Sigmoid colon (tissue), 7 donors: ENCODE measurements at places on chromosomes 12 and 14.
A peak's percentile ranks its signal among the peaks of the same experiment; 100 is the strongest.

DNA sequence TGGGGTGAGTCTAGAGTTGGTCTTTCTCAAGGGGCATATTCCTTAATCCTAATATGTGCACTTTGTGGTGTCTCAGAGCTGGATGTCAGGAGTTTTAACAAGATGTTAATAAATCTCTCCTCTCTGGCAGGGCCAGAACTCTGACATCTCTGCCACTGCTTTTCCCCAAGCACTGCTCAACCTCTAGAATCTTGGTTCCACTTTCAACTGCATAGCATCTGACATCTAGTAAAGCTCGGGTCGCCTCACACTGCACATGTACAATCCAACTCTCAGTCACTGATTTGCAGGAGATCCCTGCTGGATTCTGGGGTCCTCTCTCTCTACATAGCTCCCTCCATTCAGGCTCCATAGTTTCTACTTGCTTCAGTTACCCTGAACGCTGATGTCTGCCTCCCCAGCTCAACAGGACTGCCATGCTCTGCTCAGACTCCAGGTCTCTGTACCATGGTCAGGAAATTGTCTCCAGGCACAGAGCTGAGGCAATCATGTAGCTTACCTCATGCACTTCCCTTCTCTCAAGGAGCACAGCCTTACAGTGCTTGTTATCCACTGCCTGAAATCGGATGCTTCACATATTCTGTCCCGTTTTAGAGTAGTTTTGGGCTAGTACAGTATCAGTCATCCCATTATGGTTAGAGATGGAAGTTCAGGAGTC is 1.6 kb downstream of the PTCSC3 start:
- H3K4me1 ChIP-seq = no peaks in the 10 kb centered on the region
- no peak overlapping the region for H3K27ac ChIP-seq
- no peaks in the 10 kb centered on the region for H3K27me3 ChIP-seq
- no peaks in the 10 kb centered on the region for H3K36me3 ChIP-seq
- DNase-seq = no peak

DNA sequence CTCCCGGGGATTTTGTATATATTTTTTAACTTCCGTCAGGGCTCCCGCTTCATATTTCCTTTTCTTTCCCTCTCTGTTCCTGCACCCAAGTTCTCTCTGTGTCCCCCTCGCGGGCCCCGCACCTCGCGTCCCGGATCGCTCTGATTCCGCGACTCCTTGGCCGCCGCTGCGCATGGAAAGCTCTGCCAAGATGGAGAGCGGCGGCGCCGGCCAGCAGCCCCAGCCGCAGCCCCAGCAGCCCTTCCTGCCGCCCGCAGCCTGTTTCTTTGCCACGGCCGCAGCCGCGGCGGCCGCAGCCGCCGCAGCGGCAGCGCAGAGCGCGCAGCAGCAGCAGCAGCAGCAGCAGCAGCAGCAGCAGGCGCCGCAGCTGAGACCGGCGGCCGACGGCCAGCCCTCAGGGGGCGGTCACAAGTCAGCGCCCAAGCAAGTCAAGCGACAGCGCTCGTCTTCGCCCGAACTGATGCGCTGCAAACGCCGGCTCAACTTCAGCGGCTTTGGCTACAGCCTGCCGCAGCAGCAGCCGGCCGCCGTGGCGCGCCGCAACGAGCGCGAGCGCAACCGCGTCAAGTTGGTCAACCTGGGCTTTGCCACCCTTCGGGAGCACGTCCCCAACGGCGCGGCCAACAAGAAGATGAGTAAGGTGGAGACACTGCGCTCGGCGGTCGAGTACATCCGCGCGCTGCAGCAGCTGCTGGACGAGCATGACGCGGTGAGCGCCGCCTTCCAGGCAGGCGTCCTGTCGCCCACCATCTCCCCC is 777 bp downstream of the ASCL1 start:
- H3K4me3 ChIP-seq = peak overlapping the region; percentile 49
- H3K27me3 ChIP-seq = peaks cover 97% of the 10 kb centered on the region
- H3K4me1 ChIP-seq = peaks cover 34% of the 10 kb centered on the region
- no peak overlapping the region for H3K27ac ChIP-seq

DNA sequence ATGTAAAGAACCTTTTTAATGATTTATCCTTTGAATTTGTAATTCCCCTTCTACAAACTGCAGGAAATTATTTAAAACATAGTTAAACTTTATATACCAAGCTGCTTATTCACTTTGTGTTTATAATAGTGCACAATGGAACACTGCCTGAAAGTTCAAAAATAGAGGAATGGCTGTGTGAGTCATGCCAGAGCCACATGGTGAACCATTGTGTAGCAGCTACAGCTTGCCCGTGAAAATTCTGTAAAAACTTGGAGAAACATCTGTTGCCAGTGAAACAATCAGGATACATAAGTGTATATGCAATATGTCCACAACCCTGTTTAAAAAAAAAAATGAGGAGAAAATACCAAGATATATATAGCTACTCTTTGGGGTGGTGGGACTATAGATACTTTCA is 59.5 kb downstream of the VEZT start:
- H3K4me3 ChIP-seq = no peak overlapping the region
- H3K27ac ChIP-seq = no peak overlapping the region
- no peaks in the 10 kb centered on the region for H3K27me3 ChIP-seq
- DNase-seq = no peak

DNA sequence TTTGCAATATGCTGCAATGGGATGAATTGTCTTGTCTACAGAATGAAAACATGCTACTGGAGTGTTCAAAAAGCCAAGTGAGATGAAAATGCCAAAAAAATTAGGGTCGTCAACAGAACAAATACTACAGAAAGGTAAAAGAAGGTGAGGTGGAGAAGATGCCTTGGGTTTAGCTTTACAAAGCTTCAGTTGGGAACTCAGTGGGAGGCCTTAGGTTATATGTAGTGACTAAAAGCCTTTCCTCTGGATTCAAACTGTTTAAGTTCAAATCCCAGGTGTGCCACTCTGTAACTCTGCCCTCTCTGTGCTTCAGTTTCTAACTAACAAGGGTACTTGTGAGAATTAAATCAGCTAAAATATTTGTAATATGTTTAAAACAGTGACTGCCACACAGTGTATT is 84.9 kb upstream of the PDE3A start:
- no peaks in the 10 kb centered on the region for H3K27me3 ChIP-seq
- no peak overlapping the region for H3K4me3 ChIP-seq
- no peak overlapping the region for H3K27ac ChIP-seq
- DNase-seq = no peak
- no peaks in the 10 kb centered on the region for H3K4me1 ChIP-seq

GRCh38 chr12:98162906-98163678 is 352.3 kb upstream of the TMPO start:
- no peak overlapping the region for H3K27ac ChIP-seq
- H3K4me3 ChIP-seq = no peak overlapping the region
- H3K4me1 ChIP-seq = no peaks in the 10 kb centered on the region
- H3K27me3 ChIP-seq = no peaks in the 10 kb centered on the region

DNA sequence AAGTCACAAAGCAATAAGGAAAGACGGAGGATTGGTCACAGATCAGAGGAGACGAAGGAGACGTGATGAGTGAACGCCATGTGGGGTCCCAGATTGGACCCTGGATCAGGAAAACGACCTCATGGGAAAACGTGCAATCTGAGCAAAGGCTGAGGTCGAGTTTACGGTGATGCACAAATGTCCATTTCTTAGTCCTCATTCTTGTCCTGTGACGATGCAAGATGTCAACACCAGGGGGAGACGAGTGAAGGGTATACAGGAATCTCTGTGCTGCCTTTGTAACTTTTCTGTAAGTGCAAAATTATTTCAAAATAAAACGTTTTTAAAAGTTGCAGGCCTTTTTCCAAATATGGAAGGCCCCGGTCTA is 329.8 kb downstream of the MED13L start:
- H3K27ac ChIP-seq = no peak overlapping the region
- no peaks in the 10 kb centered on the region for H3K4me1 ChIP-seq
- DNase-seq = no peak
- H3K36me3 ChIP-seq = no peaks in the 10 kb centered on the region
- no peak overlapping the region for H3K4me3 ChIP-seq

GRCh38 chr12:50574601-50575348 is 70.0 kb downstream of the DIP2B start:
- peaks cover 56% of the 10 kb centered on the region for H3K4me1 ChIP-seq
- no peak overlapping the region for H3K27ac ChIP-seq
- no peak for DNase-seq
- no peaks in the 10 kb centered on the region for H3K36me3 ChIP-seq
- no peaks in the 10 kb centered on the region for H3K27me3 ChIP-seq
- no peak overlapping the region for H3K4me3 ChIP-seq

- no peaks in the 10 kb centered on the region for H3K36me3 ChIP-seq
- no peak overlapping the region for H3K4me3 ChIP-seq
- peaks cover 10% of the 10 kb centered on the region for H3K4me1 ChIP-seq
- H3K27me3 ChIP-seq = no peaks in the 10 kb centered on the region
- no peak for DNase-seq
Measured at GRCh38 chr12:1344245-1344644, 250.1 kb downstream of the FBXL14 start.

DNA sequence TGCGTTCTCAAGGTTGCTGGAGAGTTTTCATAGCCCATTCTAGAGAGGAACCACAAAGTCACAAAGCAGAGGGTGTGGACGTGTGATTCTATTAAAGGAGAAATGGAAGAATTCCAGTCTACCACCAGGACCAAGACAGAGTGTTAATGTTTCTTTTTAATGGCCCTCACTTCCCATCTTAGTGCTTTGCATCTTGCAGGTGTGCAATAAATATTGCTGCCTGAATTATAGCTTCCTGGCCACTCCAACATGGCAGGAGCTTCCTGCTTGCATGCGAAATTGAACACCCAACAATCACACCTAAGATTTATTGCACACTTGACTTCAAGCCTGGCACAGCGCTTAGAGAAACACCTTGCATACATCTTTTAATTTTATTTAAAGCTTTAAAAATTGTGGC is 22.4 kb upstream of the PPP1CC start:
- H3K4me3 ChIP-seq = no peak overlapping the region
- no peaks in the 10 kb centered on the region for H3K36me3 ChIP-seq
- no peak for DNase-seq
- no peaks in the 10 kb centered on the region for H3K4me1 ChIP-seq

DNA sequence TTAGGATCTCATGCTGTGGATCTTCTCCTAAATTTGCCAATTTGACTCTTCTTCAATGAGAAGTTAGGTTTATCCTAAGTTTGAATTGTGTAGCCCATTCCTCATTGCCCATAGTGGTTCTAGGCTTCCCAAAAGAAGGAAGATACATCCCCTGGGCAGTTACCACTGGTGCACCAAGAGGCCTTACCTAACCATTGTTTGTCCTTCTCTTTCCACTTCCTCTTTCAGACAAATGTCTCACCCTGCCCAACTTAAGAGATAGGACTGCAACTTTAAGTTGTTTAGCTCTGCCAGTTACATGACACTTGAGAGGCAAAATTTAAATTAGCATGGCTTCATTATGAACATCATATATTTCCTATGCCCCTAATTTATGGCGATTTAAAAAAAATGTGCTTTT is 9.4 kb upstream of the KCNH3 start:
- H3K4me3 ChIP-seq = no peak overlapping the region
- peaks cover 4% of the 10 kb centered on the region for H3K27me3 ChIP-seq
- DNase-seq = no peak
- H3K4me1 ChIP-seq = no peaks in the 10 kb centered on the region
- H3K36me3 ChIP-seq = peaks cover 6% of the 10 kb centered on the region

GRCh38 chr12:40224439-40225291 is at the start of gene LRRK2:
Gene LRRK2, plus strand, starts transcription at chr12:40224997. Its CDS starts 135 bp downstream, at chr12:40225132.
- H3K4me3 ChIP-seq = peak within 1 kb of the TSS; percentile 84
- H3K4me1 ChIP-seq = no peaks in the 10 kb centered on the region
- H3K36me3 ChIP-seq = no peaks in the 10 kb centered on the region

DNA sequence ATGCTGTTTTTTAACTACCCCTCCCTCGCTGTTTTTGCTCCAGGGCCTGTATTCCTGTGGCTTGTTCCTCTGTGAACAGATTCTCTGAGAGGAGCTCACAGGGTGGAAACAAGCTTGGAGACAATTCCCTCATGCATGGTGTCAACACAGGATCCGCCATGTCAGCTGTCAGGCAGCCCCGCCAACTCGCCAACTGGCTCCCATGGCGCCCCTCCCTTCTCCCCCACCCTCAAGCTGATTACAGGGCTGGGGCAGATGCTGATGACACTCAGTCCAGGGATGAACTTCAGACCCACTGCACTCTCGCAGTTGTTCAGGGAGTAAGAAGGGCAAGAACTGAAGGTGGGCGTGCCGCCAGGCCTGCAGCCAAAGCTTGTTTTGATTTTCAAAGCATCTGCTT is 229.9 kb downstream of the NTF3 start:
- no peaks in the 10 kb centered on the region for H3K4me1 ChIP-seq
- H3K4me3 ChIP-seq = no peak overlapping the region
- no peak overlapping the region for H3K27ac ChIP-seq
- DNase-seq = no peak
- no peaks in the 10 kb centered on the region for H3K27me3 ChIP-seq

DNA sequence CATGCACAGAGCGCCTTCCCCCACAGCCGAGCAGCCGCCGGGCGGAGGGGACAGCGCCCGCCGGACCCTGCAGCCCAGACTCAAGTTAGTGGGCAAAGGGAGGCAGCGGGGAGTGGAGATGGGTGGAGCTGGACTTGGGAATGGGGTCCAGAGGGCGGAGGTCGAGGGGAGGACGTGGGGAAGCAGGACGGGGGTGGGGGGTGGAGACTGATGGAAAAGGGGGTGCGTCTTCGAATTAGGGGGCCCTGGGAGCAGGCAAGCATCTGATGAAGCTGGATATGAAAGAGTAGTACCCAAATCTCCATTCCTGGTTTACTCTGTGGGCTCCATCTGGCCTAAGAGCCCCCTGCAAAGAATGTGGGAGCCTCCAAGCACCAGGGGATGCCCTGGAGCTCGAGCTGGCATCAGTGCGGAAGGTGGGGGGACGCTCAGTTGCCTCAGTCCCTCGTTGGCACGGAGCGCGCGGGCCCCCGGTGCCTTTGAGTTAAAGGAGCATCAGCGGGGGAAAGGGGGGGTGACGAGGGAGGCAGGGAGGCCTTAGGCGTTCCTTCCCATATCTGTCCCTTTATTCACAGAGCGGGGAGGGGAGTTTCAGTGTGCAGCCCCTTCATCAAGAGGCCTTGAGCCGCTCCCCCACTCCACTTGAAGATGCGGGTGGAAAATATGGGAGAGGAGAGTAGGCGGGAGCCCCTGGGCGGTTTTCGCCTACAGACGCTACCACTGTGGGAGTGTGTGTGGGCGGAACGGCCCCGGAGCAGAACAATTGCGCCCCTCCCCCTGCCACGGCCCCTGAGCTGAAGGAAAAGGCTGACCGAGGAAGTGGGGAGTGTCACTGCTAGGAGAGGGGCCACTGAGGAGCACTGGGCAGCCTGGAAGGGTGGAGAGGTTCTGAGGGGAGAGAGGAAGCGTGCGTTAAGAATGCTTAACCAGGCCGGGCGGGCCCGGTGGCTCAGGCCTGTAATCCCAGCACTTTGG is 644 bp downstream of the NAB2 start:
- H3K36me3 ChIP-seq = peaks cover 20% of the 10 kb centered on the region
- DNase-seq = peak; percentile 92
- H3K27me3 ChIP-seq = no peaks in the 10 kb centered on the region
- H3K27ac ChIP-seq = peak overlapping the region; percentile 100
- H3K4me1 ChIP-seq = peaks cover 54% of the 10 kb centered on the region

DNA sequence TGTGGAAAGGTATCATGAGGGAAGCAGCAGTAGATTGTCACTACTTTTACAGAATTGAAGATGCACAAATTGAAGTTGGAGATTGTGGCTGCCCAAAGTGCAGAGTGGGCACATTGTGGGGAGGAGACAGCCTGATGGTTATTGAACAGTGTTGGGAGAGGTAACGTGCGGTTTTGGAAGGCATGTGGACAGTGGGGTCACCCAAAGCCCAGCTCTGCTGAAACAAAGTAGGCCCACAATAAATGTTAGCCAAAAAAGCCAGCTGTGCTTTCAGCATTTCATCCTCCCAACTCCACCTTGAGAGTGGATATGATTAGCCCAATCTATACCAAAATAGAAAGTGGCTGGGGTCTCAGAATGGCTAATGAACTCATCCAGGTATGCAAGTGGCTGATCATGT is 96.7 kb downstream of the TMX1 start:
- H3K4me3 ChIP-seq = no peak overlapping the region
- H3K27ac ChIP-seq = peak overlapping the region; percentile 81
- H3K27me3 ChIP-seq = no peaks in the 10 kb centered on the region
- DNase-seq = no peak
- no peaks in the 10 kb centered on the region for H3K36me3 ChIP-seq
- peaks cover 47% of the 10 kb centered on the region for H3K4me1 ChIP-seq
